ENCODE measurements at places on chromosomes 6 and 20.

GRCh38 chr6:32854376-32855178 lies 585 bp downstream of the PSMB9 start:
- DNase-seq: peak; percentile 56

- DNase-seq: no peak
Observed at GRCh38 chr20:22491194-22491505, 93.2 kb downstream of the FOXA2 start.

GRCh38 chr6:153662982-153663381 lies 376.1 kb upstream of the OPRM1 start:
- no peak for DNase-seq

DNA sequence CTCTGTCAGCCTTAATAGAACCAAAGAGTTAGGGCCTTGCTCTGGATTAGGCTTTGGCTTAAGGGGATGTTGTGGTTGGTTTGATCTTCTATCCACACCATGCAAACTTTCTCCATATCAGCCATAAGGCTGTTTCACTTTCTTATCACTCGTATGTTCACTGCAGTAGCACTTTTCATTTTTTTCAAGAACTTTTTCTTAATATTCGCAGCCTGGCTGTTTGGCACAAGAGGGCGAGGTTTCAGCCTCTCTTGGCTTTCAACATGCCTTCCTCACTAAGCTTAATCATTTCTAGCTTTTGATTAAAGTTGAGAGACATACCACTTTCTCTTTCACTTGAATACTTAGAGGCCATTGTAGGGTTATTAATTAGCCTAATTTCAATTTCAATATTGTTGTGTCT lies 193.1 kb downstream of the NRN1 start:
- no peak for DNase-seq

DNA sequence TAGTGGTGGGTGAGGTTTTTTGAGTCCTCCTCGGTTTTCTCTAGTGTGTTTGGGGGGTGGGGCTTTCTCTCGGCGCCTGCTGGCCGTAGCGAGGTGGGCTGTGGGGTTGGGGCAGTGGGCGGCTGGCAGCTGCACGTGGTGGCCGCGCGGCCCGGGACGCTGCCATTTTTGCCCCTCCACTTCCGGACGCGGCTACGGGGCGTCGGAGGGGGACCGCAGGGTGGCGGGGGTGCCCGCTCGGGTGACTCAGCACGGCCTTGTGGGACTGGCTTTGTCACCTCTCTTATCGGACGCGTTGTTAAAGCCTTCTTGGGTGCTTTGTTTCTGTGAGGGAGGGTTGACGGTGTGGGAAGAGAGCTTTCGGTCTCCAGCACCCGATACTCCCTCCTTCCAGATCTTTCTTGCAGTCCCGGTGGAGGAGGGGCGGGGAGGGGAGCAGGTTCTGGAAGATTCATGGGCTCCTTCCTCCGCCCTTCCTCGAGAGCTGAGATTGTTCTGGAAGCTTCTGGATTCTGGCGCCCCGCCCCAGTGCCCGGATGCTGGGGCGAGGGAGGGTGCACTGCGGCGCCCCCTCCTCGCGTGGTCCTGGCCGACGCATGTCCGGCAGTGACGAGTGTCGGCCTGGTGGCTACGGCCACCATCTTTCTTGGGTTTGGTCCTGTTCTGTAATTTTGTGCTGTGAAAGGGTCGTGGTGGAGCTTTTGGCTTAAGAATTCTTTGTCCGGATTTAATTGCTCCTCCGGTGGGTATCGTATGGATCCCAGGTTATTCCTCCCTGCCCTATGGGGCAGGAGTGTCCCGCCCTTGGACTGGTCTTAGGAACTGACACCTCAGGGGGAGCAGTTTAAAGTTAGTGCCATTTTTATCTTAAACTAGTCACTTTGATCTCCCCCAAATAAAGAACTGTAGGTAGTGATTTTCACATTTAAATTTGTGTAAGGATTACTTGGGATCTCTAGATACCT lies 719 bp downstream of the HSP90AB1 start:
- peak; percentile 89 for DNase-seq

GRCh38 chr20:14481863-14482262 lies 144.5 kb upstream of the FLRT3 start:
- no peak for DNase-seq

GRCh38 chr20:31594002-31594557 lies 11.0 kb upstream of the ID1 start:
- no peak for DNase-seq

GRCh38 chr6:5359417-5359816 lies 98.1 kb downstream of the FARS2 start:
- DNase-seq: no peak

DNA sequence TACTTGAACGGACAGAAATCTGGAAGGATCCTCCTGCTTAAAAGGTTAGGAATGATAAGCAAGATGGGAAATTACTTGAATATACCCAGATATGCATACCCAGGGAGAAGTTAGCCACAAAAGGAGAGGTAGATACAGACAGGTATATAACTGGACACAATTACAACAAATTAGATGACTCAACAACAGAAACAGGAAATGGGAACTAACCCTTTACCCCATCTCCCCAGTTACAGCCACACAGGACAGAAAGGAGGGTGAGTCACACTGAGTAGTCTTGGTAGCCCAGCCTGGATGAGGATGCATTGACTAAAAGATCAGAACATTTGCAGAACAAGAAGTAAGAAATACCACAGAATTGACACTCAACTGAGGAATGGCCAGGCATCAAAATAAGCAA lies 61.2 kb downstream of the C6orf52 start:
- no peak for DNase-seq

DNA sequence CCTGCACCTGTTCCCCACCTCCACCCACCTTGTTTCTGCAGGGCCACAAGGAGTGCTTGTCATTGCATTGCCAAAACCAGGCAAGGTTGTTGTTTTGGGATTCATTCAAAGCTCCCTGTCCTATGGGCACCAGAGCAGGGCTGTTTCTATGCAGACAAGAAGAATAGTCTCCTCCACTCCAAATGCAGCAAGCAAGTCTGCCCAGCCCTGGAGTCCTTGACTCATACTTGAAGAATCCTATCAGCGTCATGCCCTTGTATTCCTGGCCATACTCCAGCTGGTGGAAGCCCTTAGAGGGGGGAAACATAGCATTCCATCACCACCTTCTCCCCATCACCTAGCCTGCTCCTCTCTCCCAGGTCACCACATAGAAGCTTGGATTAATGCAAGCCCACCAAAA lies 145.3 kb upstream of the ECI2 start:
- DNase-seq: no peak

GRCh38 chr6:72248621-72249020 lies 362.3 kb downstream of the RIMS1 start:
- no peak for DNase-seq

DNA sequence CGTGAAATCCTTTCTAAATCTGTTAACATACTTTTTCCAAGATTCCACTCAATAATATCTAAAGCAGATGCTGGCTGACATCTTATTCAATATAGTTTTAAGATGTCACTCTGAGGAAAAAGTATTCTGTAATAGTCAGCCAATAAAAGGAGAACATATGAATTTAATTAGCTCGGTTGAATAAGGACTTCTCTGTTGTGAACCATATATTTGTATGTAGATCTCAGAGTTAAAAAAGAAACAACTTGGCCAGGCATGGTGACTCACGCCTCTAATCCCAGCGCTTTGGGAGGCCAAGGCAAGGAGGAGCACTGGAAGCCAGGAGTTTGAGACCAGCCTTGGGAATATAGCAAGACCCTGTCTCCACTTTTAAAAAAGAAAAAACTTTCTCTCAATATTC lies 7.4 kb upstream of the CD24 start:
- no peak for DNase-seq

GRCh38 chr6:160343144-160343543 lies 5.0 kb upstream of the SLC22A3 start:
- DNase-seq: no peak

- no peak for DNase-seq
Observed at GRCh38 chr6:99334526-99335127, 14.8 kb downstream of the FAXC start.

GRCh38 chr6:111592726-111593511 lies 12.8 kb downstream of the TRAF3IP2 start:
- DNase-seq: no peak

GRCh38 chr20:37714978-37715672 lies 21.3 kb downstream of the CTNNBL1 start:
- no peak for DNase-seq

GRCh38 chr6:2770171-2770570 lies 5.0 kb downstream of the WRNIP1 start:
- DNase-seq: no peak

GRCh38 chr6:72746276-72746675 lies 124.4 kb downstream of the KCNQ5 start:
- DNase-seq: no peak

DNA sequence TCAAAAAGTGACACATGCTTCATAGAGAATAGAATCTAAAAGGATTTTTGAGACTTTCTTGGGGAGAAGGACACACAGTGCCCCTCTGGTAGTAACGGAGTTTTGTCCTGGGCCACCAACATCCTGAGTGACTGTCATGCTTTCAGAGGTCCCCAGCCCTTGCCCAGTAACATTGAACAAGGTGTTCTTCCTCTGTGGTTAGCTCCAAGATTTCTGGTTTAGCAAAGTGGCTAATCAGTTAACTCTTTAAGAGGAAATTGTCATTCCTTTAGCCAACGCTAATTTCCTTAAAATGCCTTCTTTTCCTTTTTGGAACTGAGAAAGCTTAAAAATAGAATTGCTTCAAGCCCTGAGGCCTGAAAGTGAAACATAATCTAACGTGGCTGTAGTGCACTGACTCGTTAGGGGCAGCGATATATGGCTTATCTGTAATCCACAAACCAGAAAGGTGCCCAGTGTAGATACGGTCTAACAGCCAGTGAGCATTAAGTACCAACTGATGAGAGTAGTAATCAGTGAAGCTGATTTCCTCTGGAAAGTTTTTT lies 7.8 kb downstream of the E2F3 start:
- no peak for DNase-seq

DNA sequence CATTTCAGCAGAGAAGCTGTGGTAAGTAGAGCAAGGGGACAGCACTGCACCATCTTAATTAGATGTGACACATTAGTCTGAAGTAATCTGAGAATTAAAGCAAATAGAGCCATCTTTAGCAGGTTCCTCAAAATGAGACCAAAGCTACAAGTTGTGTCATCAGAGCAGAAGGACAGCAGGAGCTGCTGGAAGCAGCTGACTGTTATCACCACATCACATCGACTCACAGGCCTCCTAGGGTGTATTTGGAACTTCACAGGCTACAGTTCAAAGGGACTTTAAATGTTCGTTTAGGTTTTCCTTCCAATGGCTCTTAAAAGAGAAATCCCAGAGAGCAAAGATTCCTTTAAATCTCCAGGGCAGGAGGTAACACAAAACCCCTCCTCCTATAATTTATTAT lies 69.5 kb downstream of the LCA5 start:
- DNase-seq: no peak

GRCh38 chr6:21593927-21594415 lies 420 bp downstream of the SOX4 start:
- no peak for DNase-seq

GRCh38 chr6:161080263-161080970 lies 88.8 kb downstream of the MAP3K4 start:
- DNase-seq: no peak

DNA sequence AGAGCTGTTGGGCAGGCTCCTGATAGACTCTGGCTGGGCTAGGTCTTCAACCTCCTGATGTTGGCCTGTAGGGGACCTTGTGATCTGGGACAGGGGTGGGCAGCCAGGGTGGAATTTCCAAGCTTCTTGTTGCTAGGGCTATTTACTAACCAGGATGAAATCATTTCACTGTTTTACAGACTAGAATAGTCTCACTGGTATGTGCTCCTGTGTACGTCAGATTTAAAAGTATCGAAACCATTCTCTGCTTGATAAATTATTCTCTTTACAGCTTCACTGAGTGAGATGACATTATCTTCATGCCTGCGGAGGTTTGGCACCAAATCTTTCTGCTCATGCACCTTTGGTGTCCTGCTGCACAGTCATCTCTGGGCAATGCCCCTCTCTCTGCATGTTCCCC lies 10.9 kb downstream of the EDN1 start:
- DNase-seq: no peak

GRCh38 chr6:82160255-82160990 lies 87.1 kb downstream of the IBTK start:
- no peak for DNase-seq

GRCh38 chr6:6734479-6735465 lies 146.3 kb downstream of the LY86 start:
- no peak for DNase-seq

- DNase-seq: peak; percentile 43
Observed at GRCh38 chr6:63307581-63308246, 12.1 kb downstream of the LGSN start.

- peak; percentile 29 for DNase-seq
Observed at GRCh38 chr6:123089226-123089625, 93.2 kb downstream of the CLVS2 start.

GRCh38 chr6:87701344-87701675 lies 723 bp downstream of the AKIRIN2 start:
- DNase-seq: peak; percentile 81

DNA sequence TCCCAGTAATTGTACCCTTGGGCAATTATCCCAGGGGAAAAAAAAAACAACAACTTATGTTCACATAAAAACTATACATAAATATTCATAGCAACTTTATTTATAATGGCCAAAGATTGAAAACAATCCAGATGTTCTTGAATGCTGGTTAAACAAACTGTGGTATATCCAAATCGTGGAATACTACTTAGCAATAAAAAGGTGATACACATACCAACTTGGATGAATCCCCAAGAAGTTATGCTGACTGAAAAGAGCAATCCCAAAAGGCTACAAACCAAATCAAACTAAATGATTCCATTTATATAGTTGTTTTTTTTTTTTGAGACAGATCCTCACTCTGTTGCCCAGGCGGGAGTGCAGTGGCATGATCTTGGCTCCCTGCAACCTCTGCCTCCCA lies 129.7 kb downstream of the QRSL1 start:
- no peak for DNase-seq

DNA sequence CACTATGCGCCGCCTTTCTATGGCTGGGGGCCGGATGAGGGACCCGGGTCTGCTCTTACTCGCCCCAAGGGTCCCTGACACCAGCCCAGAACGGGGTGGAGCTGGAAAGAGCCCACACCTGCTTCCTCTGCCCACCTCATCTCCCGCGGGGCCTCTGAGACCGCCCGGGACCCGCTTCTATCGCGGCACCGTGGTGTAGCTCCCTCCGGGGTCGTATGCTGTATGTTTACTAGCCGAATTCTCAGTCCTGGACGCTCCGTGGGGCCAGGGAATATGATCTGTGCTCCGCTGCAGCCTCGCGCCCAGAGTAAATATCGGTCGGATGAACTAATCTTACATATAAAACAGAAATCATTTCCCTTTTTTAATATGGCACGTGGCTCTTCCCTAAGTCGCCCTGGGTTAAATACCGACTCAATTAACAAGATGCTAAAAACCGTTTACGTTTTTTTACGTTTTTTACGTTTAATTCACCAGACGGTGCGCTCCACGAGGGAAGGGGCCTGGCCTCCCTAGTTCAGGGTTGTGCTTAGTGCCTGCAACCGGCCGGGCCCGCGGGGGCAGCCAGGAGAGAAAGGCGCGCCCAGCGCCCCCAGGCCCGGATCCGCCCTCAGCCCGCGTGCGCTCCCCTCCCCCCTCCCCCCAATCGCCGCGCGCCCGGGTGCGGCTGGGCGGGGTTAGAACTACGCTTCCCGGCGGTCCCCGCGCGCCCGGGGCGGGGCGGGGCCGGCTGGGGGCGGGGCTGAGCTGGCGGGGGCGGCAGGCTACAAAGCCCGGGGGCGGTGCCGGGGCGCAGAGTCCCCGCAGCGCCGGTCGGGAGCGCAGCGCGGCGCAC lies at the start of gene RBM38:
Gene RBM38 (plus strand): TSS at position 793 of the 835 bp plus-strand sequence. CDS start 186 bp downstream, outside the sequence.
- DNase-seq: peak; percentile 92
